ENCODE measurements at places on chromosomes 4 and X.

- no peak for DNase-seq
- H3K4me3 ChIP-seq: no peak overlapping the region
- peaks cover 10% of the 10 kb centered on the region for H3K36me3 ChIP-seq
- H3K27me3 ChIP-seq: no peaks in the 10 kb centered on the region
- peaks cover 15% of the 10 kb centered on the region for H3K4me1 ChIP-seq
Measured at GRCh38 chrX:27565992-27566391, 24.2 kb upstream of the DCAF8L2 start.

- H3K27ac ChIP-seq: no peak overlapping the region
- no peaks in the 10 kb centered on the region for H3K36me3 ChIP-seq
Measured at GRCh38 chr4:43331226-43332051, 438.9 kb downstream of the GRXCR1 start.

DNA sequence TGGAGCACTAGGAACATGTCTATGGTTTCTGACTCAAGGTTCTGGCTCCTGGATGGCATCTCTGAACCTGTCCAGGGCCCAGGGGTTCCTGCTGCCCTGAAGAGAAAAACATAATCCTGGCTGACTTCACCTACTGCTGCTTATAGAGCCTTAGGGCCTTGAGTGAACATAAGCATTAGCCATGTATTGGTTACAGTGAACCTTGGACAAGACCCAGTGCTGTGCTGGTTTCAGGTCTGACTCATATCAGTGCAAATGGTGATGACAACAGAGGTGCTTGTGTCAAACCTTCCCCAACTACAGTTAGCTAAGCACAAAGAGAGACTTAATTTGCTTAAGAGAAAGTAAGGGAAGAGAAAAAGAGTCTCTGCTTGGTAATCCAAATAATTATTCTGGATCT is 1047.2 kb downstream of the GLUD2 start:
- H3K36me3 ChIP-seq: peaks cover 3% of the 10 kb centered on the region
- DNase-seq: no peak
- no peaks in the 10 kb centered on the region for H3K4me1 ChIP-seq
- H3K4me3 ChIP-seq: no peak overlapping the region
- no peaks in the 10 kb centered on the region for H3K27me3 ChIP-seq
- no peak overlapping the region for H3K27ac ChIP-seq

- peak overlapping the region; percentile 100 for H3K4me3 ChIP-seq
- H3K4me1 ChIP-seq: peaks cover 46% of the 10 kb centered on the region
- H3K27ac ChIP-seq: peak overlapping the region; percentile 96
- H3K36me3 ChIP-seq: peaks cover 27% of the 10 kb centered on the region
- DNase-seq: no peak
- no peaks in the 10 kb centered on the region for H3K27me3 ChIP-seq
Measured at GRCh38 chr4:77158487-77158861, 1.5 kb downstream of the CCNG2 start.

- H3K27me3 ChIP-seq: no peaks in the 10 kb centered on the region
- no peak overlapping the region for H3K27ac ChIP-seq
- DNase-seq: no peak
- H3K4me1 ChIP-seq: no peaks in the 10 kb centered on the region
- peaks cover 19% of the 10 kb centered on the region for H3K36me3 ChIP-seq
- no peak overlapping the region for H3K4me3 ChIP-seq
Measured at GRCh38 chrX:41137589-41137988, 52.3 kb downstream of the USP9X start.

DNA sequence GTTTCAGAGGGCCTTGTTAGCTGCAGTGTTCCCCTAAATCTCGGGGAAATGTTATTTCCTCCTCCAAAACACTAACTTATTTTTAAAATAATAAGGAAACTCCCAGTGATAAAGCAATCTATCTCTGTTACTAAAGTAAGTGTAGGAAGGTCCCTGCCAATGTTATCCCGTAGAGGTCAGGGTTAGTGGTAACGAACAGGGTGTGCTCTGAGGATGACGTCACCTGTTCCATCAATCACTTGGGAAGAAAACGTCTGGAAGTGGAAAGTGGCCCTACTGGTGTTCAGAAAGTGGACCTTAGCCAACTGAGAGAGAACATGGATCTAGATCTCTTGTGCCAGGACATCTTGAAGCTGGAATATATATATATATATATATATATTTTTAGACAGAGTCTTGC is 249.5 kb downstream of the BCOR start:
- peaks cover 3% of the 10 kb centered on the region for H3K27me3 ChIP-seq
- no peak for DNase-seq
- no peak overlapping the region for H3K4me3 ChIP-seq
- H3K27ac ChIP-seq: no peak overlapping the region

DNA sequence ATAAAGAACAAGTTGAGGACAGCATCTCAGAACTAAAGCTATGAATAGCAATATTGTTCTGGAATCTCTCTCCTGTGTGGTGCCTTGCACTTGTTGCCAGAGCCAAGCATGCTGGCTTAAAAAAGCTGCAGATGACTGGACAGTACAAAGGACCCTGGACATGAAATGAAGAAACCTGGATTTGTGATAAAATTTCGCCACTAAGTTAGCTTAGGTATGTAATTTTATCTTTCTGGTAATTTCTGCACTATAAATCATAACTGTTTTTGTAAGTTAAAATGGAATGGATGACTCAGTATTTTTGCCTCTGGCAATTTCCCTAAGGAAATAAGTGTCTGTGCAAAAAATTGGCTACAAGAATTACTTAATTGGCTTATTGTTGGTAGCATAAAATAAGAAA is 317.2 kb downstream of the CAMK2D start:
- DNase-seq: no peak
- no peak overlapping the region for H3K27ac ChIP-seq
- no peak overlapping the region for H3K4me3 ChIP-seq
- no peaks in the 10 kb centered on the region for H3K36me3 ChIP-seq
- no peaks in the 10 kb centered on the region for H3K27me3 ChIP-seq
- peaks cover 9% of the 10 kb centered on the region for H3K4me1 ChIP-seq

- H3K4me3 ChIP-seq: no peak overlapping the region
- no peaks in the 10 kb centered on the region for H3K27me3 ChIP-seq
- no peaks in the 10 kb centered on the region for H3K4me1 ChIP-seq
- H3K27ac ChIP-seq: no peak overlapping the region
- no peaks in the 10 kb centered on the region for H3K36me3 ChIP-seq
- DNase-seq: no peak
Measured at GRCh38 chrX:101362757-101363156, 14.2 kb upstream of the TIMM8A start.

DNA sequence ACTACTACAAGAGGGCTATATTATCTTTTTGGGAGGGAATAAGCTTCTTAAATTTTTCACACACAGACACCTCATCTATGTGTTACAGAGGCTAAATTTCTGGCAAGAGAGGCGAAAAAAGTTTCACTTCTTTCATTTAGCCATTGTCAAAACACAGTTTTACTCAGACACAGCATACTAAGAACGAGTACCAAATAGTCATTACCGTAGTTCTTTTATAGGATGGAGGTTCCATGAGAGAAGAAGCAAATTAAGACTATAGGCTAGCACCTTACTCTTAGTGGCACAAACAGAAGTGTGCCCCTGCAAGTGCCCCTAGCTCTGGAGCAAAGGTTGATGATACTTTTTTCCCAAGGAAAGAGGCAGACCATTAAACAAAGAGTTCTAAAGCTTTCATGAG is 26.2 kb downstream of the UGT2B7 start:
- H3K27me3 ChIP-seq: no peaks in the 10 kb centered on the region
- DNase-seq: no peak

GRCh38 chr4:64399313-64400109 is 9.7 kb downstream of the TECRL start:
- H3K27ac ChIP-seq: no peak overlapping the region
- H3K27me3 ChIP-seq: no peaks in the 10 kb centered on the region
- no peak for DNase-seq
- peaks cover 12% of the 10 kb centered on the region for H3K4me1 ChIP-seq

DNA sequence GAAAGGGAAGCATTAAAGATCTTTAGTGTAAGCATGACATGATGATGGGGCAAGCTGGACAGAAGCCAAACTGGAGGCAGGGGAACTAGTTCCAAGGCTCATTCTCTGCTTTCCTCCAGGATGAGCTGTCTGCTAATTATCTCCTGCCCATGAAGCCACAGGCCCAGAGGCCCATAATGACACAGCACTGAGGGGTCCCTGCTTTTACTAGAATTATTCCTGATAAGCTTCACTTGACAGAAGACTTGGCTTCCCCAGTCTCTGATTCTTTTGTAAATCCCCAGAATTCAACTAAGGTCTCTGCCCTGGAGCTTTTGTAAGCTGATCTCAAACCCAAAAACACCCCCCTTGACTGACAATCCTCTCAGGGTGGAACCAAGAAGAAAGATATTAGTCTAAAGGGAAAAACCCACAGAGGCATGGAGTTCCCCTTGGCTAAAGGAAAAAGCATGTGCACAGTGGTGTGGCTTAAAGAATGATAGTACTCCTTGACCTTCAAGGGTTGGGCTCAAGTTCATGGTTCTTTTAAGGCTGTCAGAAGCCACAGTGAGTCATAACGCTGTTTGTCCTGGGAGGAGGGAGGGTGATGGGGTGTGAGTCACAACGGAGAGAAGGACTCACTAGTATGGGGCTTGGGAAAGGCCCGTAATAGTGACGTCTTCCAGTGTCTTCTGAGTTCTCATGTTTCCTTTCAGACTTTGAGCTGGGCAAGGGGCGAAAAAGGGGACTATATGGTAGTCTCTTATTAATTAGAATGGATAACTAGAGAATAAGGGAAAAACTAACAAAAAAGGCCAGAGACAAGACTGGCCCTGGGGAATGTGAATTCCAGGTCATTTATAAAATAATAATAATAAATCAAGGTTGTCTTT is 146.0 kb upstream of the CPEB2 start:
- no peaks in the 10 kb centered on the region for H3K4me1 ChIP-seq
- no peak overlapping the region for H3K27ac ChIP-seq
- no peak overlapping the region for H3K4me3 ChIP-seq

DNA sequence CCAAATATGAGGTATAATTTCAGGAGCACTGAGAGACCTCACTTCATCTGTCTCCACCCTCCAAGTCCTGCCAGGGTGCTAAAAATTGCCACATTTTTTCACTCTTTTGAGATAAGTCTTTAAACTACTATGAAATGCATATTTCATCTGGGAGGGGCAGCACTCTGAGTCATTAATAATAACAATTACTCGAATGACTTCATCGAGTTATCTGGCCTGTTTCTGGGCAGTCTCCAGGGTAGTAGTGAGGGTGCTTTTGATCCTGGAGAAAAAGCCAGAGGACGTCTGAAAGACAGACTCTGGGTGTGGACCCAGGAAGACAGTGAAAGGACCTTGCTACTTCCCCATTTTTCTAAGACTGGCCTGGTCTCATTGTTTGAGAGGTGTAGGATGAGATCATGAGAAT is 42.3 kb upstream of the SRD5A3 start:
- H3K36me3 ChIP-seq: no peaks in the 10 kb centered on the region
- no peaks in the 10 kb centered on the region for H3K4me1 ChIP-seq
- no peak overlapping the region for H3K27ac ChIP-seq
- H3K4me3 ChIP-seq: no peak overlapping the region

DNA sequence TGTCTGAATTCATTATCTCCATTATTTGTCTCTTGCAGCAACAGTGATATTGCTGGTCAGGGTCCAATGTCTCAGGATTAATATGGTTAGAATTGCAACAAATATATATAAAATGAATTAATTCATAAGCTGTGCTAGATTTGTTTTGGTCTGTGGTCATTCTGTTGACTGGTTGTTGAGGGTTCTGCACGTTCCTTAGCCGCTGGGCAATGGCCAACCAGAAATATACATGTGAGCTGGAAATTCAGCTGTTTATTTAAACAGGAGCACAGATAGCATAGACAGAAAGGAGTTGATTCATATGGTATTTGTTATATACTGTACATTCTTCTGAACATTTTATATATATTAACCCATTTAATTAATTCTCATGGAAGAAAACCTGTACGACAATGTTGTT is 100.8 kb downstream of the RPA4 start:
- no peaks in the 10 kb centered on the region for H3K27me3 ChIP-seq
- H3K4me1 ChIP-seq: peaks cover 40% of the 10 kb centered on the region
- H3K27ac ChIP-seq: no peak overlapping the region
- H3K36me3 ChIP-seq: no peaks in the 10 kb centered on the region
- DNase-seq: no peak

- no peak for DNase-seq
- no peaks in the 10 kb centered on the region for H3K4me1 ChIP-seq
- no peak overlapping the region for H3K27ac ChIP-seq
- H3K27me3 ChIP-seq: no peaks in the 10 kb centered on the region
- H3K4me3 ChIP-seq: no peak overlapping the region
Measured at GRCh38 chr4:38497121-38497520, 166.9 kb upstream of the KLF3 start.

GRCh38 chr4:100414016-100414790 is 103.6 kb downstream of the EMCN start:
- no peak overlapping the region for H3K4me3 ChIP-seq
- H3K27me3 ChIP-seq: no peaks in the 10 kb centered on the region
- H3K4me1 ChIP-seq: peaks cover 11% of the 10 kb centered on the region
- DNase-seq: no peak
- no peaks in the 10 kb centered on the region for H3K36me3 ChIP-seq

- no peaks in the 10 kb centered on the region for H3K36me3 ChIP-seq
- DNase-seq: no peak
- no peak overlapping the region for H3K4me3 ChIP-seq
- no peak overlapping the region for H3K27ac ChIP-seq
- no peaks in the 10 kb centered on the region for H3K27me3 ChIP-seq
Measured at GRCh38 chr4:14518136-14518535, 484.1 kb upstream of the CPEB2 start.

DNA sequence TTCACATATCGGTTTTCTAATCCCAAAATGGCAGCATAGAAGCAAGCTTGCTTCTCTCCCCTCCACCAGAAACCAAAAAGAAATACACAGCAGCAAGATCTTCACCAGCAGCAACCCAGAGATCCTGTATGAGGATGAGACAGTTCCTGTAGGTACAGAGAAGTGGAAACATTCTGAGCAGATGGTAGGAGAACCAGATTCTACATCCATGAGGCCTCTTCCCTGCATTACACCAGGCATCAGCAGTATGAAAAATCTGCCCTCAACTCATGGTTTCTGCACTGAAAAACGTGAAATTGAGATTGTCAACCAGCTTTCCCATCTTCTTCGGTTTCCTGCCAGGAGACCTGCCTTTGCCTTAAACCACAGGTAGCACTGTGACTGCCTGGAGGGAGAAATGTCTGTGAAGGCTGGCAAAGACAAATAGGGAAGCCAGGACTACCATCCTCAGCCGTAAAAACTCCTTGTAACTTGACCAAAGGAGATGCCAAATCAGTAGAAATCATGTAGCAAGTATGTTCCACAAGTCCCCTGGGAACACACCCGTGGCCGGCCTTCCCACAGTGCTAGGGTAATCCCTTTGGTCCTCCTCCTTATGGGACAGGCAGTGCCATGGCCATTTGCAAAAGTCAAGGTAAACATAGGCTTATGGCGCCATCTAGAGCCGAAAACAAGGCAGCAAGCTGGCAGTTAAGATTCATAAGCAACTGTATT is 24.0 kb upstream of the MTHFD2L start:
- H3K27ac ChIP-seq: no peak overlapping the region
- H3K36me3 ChIP-seq: peaks cover 7% of the 10 kb centered on the region
- H3K4me1 ChIP-seq: peaks cover 3% of the 10 kb centered on the region
- no peak overlapping the region for H3K4me3 ChIP-seq
- H3K27me3 ChIP-seq: no peaks in the 10 kb centered on the region
- peak; percentile 55 for DNase-seq

Data from progenitor cell of endocrine pancreas (in vitro differentiated cells).